Activated CD4-positive, alpha-beta memory T cell treated with anti-CD3 and anti-CD28 coated beads for 36 hours (primary cell): ENCODE measurements at places on chromosomes 7 and 10. TPM values are rescaled to one million over a fixed set of nuclear protein-coding genes. Genes with fewer than 3 reads are reported as not detected.

The MPP7 gene
- total RNA-seq, result 11.6 TPM

- peak; percentile 39 for DNase-seq
- H3K36me3 ChIP-seq, result peaks cover 2% of the 10 kb centered on the region
- H3K27ac ChIP-seq, result peak overlapping the region; percentile 85
- peak overlapping the region; percentile 52 for H3K4me3 ChIP-seq
Measured at GRCh38 chr10:33136781-33137180, 178.8 kb upstream of the ITGB1 start.

The SP8 gene
- not detected for total RNA-seq

- no peaks in the 10 kb centered on the region for H3K36me3 ChIP-seq
- no peaks in the 10 kb centered on the region for H3K4me1 ChIP-seq
- H3K27ac ChIP-seq, result no peak overlapping the region
- no peak overlapping the region for H3K4me3 ChIP-seq
- H3K27me3 ChIP-seq, result no peaks in the 10 kb centered on the region
- DNase-seq, result no peak
Measured at GRCh38 chr10:57993302-57993701, 274.4 kb downstream of the IPMK start.

GRCh38 chr10:97278491-97278989, 13.9 kb downstream of the ARHGAP19 start:
- H3K27ac ChIP-seq, result no peak overlapping the region
- no peak for DNase-seq
- H3K36me3 ChIP-seq, result no peaks in the 10 kb centered on the region
- no peak overlapping the region for H3K4me3 ChIP-seq
- peaks cover 26% of the 10 kb centered on the region for H3K4me1 ChIP-seq
- H3K27me3 ChIP-seq, result no peaks in the 10 kb centered on the region

DNA sequence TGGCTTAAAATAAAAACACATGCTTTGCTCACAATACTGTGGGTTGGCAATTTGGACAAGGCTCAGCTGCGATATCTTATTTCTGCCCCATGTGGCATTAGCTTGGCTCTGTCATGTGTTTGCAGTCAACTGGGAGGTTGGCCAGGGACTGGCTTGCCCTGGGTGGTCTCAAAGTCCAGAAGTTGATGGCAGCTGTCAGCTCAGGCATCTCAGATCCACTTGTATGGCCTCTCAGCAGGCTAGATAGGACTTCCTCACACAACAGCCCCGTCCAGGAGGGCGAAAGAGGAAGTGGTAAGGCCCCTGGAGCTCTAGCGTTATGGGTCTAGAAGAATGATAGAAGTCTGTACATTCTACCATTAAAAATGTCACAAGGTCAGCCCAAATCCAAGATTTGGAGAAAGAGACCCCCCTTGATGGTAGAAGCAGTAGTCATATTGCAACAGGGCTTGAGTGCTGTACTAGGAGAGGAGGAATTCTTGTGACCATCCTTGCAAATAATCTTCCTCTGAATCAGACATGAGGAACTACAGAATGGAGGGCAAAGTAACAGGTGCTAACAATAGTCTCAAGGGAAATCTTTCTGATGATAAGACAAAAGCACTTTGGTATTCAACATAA, 166.2 kb downstream of the FAM107B start:
- H3K36me3 ChIP-seq, result peaks cover under 1% of the 10 kb centered on the region
- H3K4me1 ChIP-seq, result peaks cover 39% of the 10 kb centered on the region
- no peaks in the 10 kb centered on the region for H3K27me3 ChIP-seq
- DNase-seq, result no peak

DNA sequence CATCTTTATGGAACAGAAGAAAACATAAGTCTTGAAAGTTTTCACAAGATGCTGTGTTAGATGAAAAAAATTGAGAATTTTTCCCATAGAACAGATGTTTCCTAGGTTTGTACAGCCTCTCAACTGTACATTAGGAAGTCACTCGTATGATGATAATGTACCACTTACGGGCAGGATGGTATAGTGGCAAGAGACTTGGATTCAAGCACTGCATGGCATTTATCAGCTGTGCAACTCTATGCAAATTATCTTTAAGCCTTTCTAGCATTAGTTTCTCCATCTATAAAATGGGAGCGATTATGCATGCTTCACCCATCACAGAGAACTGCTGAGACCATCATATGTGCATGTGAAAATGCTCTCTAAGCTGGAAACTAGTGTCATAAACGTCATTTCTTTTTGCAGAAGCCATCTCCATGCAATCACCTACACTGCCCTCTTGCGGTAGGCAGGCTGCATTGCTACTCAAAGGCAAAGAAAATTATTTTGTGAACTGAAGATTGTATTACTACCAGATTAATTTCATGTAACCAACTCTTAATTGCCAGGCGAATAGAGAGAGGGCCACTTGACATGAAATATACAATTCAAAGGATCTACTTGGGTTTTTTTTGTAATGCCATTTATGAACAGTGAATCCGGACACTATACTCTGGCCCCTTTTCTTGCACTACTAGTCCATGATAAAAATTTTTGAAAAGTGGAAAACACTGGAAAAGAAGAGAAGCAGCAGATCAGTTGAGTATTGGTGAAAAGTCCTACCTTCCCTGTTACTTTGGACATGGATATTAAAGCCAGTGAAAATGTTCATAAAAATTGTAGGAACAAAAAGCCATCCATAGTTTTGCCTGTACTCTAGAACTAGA, 102.3 kb downstream of the JAZF1 start:
- H3K4me1 ChIP-seq, result peaks cover 5% of the 10 kb centered on the region
- no peak overlapping the region for H3K27ac ChIP-seq
- H3K27me3 ChIP-seq, result no peaks in the 10 kb centered on the region
- H3K4me3 ChIP-seq, result no peak overlapping the region
- no peaks in the 10 kb centered on the region for H3K36me3 ChIP-seq
- peak; percentile 60 for DNase-seq

The MYL10 gene
- total RNA-seq, result not detected

The ASZ1 gene
- total RNA-seq, result not detected

GRCh38 chr7:77269360-77270093, 69.9 kb upstream of the FGL2 start:
- peaks cover 12% of the 10 kb centered on the region for H3K4me1 ChIP-seq
- DNase-seq, result no peak
- no peak overlapping the region for H3K27ac ChIP-seq

The C7orf33 gene
- not detected for total RNA-seq

DNA sequence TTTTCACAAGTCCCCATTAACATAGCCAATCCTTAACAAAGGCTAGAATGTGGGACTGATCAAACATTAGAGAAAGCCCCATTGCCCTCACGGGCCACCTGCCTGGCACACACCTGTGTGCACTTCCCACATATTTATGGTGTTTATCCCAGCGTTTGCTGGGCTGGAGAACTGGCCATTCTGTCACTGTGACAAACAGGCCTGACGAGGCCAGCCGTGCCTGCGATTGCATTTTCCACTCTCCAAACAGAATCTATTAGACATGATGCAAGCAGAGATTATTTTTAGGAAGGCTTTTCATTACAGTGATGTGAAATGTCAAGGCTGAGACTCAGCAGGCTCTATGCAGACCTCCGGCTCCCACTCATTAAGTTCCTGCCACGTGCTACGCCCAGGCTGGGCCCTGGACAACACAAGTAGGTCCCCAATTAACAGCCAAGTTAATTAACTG, 20.4 kb downstream of the PTPRN2 start:
- H3K27me3 ChIP-seq, result peaks cover 32% of the 10 kb centered on the region
- H3K36me3 ChIP-seq, result no peaks in the 10 kb centered on the region
- H3K27ac ChIP-seq, result no peak overlapping the region
- H3K4me1 ChIP-seq, result no peaks in the 10 kb centered on the region
- DNase-seq, result no peak
- no peak overlapping the region for H3K4me3 ChIP-seq

The PDZD7 gene
- total RNA-seq, result 0.31 TPM

The VWC2 gene
- total RNA-seq, result not detected

GRCh38 chr10:48418189-48418788, 111.8 kb downstream of the MAPK8 start:
- peaks cover 11% of the 10 kb centered on the region for H3K36me3 ChIP-seq
- H3K27me3 ChIP-seq, result no peaks in the 10 kb centered on the region
- H3K4me1 ChIP-seq, result no peaks in the 10 kb centered on the region
- DNase-seq, result no peak
- no peak overlapping the region for H3K27ac ChIP-seq
- H3K4me3 ChIP-seq, result no peak overlapping the region

The RHBDD2 gene
- 30.1 TPM for total RNA-seq

DNA sequence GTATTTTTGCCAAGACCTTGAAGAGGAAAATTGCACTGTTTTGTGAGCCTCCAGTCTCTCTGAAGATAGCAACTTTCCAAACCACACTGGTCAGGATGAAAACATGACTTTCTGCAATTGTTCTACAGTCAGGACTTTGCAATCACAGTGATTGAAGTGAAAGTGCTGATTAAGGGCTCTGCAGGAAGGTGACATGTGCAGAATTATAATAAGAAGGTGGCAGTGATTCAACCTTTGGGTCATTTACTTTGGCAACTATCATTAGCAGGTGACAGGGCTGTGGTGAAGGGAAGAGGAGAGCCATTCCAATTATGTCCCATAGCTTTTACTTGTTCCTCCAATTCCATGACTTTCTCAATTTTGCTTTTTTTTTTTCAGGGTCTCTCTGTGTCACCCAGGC, 350.0 kb upstream of the FZD8 start:
- H3K4me1 ChIP-seq, result no peaks in the 10 kb centered on the region
- DNase-seq, result no peak
- no peak overlapping the region for H3K27ac ChIP-seq

The DENND2A gene
- not detected for total RNA-seq

GRCh38 chr10:18438361-18439126, 212.8 kb downstream of the NSUN6 start:
- H3K4me3 ChIP-seq, result no peak overlapping the region
- no peaks in the 10 kb centered on the region for H3K4me1 ChIP-seq
- H3K27me3 ChIP-seq, result no peaks in the 10 kb centered on the region
- no peak overlapping the region for H3K27ac ChIP-seq

GRCh38 chr10:5476918-5477525, 22.3 kb downstream of the CALML5 start:
- H3K36me3 ChIP-seq, result no peaks in the 10 kb centered on the region
- DNase-seq, result no peak
- H3K4me3 ChIP-seq, result no peak overlapping the region
- H3K27me3 ChIP-seq, result no peaks in the 10 kb centered on the region

DNA sequence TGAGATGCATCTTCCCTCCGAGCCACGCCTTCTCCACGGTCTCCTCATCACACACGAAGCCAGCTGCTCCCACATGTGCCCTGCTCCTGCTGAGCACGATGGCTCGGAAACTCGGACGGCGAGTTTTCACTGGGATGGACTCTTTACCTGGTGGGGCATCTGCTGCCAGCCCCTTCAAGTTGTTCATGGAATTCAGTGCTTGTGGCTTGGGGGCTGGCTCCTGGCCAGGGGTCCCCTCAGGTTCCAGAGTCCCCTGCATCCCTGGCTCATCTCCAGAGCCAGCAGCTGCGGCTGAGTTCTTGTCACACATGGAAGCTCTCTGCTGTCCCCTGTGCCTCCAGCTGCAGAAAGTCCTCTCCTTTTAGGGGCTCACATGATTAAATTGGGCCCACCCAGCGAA, 654.0 kb downstream of the SDK1 start:
- peaks cover 1% of the 10 kb centered on the region for H3K27me3 ChIP-seq
- no peaks in the 10 kb centered on the region for H3K4me1 ChIP-seq
- no peak overlapping the region for H3K4me3 ChIP-seq
- H3K36me3 ChIP-seq, result no peaks in the 10 kb centered on the region

DNA sequence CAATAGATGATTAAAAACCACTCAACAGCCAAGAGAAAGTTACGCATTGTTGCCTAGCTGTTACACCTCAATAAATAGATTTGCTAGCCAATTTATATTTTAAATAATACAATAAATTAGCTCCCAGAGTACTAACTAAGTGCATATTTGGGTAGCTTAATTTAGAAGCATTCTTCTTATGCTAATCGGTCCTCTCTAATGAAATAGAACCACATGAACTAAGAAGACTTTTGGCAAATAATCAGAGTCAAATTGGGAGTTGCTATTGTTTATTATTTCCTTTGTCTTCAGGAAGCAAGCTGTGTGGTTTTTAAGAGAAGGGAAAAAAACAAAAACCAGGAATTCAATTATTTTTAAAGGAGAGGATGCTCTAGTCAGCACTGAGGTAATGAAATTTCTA, 49.0 kb upstream of the TRIL start:
- no peaks in the 10 kb centered on the region for H3K4me1 ChIP-seq
- no peaks in the 10 kb centered on the region for H3K36me3 ChIP-seq
- H3K27me3 ChIP-seq, result peaks cover 10% of the 10 kb centered on the region

The LIPF gene
- total RNA-seq, result not detected

GRCh38 chr10:71899665-71900412, 48.8 kb upstream of the PSAP start:
- DNase-seq, result no peak
- H3K4me3 ChIP-seq, result no peak overlapping the region
- no peaks in the 10 kb centered on the region for H3K4me1 ChIP-seq
- no peaks in the 10 kb centered on the region for H3K27me3 ChIP-seq

GRCh38 chr7:45584261-45585210, 10.4 kb downstream of the ADCY1 start:
- no peak overlapping the region for H3K4me3 ChIP-seq
- H3K27ac ChIP-seq, result no peak overlapping the region
- peak; percentile 6 for DNase-seq
- H3K27me3 ChIP-seq, result no peaks in the 10 kb centered on the region
- H3K4me1 ChIP-seq, result no peaks in the 10 kb centered on the region

DNA sequence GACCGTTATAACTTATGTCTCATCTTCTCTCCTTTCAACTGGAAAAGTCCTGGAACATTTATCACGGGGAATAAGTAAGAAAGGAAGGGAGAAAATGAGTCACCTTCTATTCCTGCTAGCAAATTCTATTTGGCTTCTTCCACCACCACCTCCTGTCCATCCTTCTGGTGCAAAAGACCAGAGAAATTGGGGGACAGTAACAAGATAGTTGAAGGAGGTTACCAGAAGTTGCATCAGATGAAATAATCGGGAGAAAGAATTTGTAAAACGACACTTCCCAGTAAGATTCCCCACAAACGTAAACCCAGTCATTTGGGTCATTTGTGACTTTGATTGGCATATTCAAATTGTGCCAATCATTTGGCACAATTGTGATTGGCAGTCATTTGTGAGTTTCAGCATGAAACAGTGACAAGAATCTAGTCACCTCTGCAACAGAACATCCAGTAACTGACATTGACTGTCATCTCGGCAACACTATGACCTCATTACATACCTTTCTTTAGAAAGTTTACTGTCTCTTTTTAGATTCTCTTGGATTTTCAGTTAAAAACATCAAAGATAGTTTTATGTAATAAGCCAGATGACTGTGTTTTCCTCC, 51.3 kb upstream of the PIK3CG start:
- H3K27ac ChIP-seq, result no peak overlapping the region
- H3K4me1 ChIP-seq, result no peaks in the 10 kb centered on the region
- H3K4me3 ChIP-seq, result no peak overlapping the region
- no peaks in the 10 kb centered on the region for H3K27me3 ChIP-seq
- no peak for DNase-seq

DNA sequence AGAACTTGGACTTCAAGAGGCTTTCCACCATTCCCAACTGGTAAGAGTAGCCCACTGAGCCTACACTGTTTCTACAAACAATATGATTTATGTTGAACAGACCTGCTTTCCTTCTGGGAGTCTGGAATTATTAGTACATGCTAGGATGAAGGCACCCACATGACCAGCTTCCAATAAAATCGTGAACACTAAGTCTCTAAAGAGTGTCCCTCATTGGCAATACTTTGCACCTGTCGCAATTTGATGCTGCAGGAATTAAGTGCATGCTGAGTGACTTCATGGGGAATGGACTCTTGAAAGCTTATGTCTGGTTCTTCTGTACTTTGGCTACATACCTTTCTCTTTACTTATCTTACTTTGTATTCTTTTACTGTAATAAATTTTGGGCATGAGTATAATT, 305.2 kb upstream of the GHITM start:
- no peaks in the 10 kb centered on the region for H3K36me3 ChIP-seq
- H3K4me1 ChIP-seq, result no peaks in the 10 kb centered on the region
- H3K4me3 ChIP-seq, result no peak overlapping the region
- DNase-seq, result no peak
- no peaks in the 10 kb centered on the region for H3K27me3 ChIP-seq
